ENCODE measurements at places on chromosomes 11 and 22. TPM values are rescaled to one million over a fixed set of nuclear protein-coding genes. Genes with fewer than 3 reads are reported as not detected.
A peak's percentile ranks its signal among the peaks of the same experiment; 100 is the strongest.

DNA sequence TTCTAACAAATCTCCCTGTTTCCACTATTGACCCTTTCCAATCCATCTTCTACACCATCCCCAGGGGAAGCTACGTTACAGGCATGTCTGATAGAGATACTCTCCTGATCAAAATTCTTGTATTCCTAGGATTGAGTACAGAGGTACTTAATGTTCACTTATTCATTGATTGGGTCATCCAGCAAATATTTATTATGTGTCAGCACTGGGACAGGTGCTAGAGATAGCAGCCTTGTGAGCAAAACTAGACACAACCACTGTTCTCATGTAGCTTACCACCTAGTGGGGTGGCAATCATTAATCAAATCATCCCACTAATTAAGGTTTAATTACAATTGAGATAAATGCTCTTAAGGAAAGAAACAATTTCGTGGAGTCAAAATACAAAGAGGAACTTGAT is 9.4 kb upstream of the RTCB start:
- no peak overlapping the region for H3K4me3 ChIP-seq
- no peak for DNase-seq

- H3K4me3 ChIP-seq: no peak overlapping the region
- H3K27ac ChIP-seq: no peak overlapping the region
- DNase-seq: no peak
- no peaks in the 10 kb centered on the region for H3K27me3 ChIP-seq
- no peaks in the 10 kb centered on the region for H3K36me3 ChIP-seq
Observed at GRCh38 chr11:56632329-56632728, 9.9 kb downstream of the OR5AP2 start.

DNA sequence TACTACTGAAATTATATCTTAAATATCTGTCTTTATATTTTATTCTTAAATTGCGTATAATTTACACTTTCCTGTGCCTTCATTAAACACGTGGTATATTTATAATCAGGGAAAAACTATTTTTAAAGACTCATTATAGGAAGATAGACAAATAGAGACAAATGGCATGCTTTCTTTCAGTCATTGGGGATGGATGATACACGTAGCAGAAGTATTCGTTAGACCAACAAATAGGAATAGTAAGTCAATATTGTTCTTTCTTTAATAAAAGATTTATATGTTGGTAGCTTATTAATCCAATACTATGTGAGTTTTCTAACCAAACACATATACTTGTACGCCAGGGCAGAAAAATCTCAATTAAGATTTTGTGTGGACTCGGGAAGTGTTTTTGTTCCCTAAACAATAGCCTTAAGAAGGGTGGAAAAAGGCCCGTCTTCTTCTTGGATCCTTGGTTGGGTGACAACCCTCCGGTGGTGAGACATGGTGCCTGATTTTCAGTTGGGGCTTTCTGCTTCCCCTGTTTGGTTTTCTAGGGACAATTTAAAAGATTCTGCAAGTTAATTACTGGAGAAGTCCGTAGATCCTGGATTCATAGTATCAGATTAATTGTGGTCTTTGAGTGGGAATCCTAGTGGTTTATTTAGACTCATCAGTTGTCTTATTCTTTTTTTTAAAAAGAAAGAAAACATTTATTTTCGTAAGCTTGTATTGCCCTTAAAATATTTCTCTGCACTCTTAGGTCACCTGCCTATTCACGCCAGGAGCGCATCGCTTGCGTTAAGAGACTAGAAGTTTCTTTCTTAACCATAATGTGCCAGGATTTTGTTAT is 83.5 kb upstream of the WNT7B start:
- H3K4me3 ChIP-seq: peak overlapping the region; percentile 25
- no peak for DNase-seq
- H3K4me1 ChIP-seq: peaks cover 100% of the 10 kb centered on the region
- no peaks in the 10 kb centered on the region for H3K36me3 ChIP-seq
- no peaks in the 10 kb centered on the region for H3K27me3 ChIP-seq

The RAC2 gene
- 21.9 TPM for total RNA-seq

DNA sequence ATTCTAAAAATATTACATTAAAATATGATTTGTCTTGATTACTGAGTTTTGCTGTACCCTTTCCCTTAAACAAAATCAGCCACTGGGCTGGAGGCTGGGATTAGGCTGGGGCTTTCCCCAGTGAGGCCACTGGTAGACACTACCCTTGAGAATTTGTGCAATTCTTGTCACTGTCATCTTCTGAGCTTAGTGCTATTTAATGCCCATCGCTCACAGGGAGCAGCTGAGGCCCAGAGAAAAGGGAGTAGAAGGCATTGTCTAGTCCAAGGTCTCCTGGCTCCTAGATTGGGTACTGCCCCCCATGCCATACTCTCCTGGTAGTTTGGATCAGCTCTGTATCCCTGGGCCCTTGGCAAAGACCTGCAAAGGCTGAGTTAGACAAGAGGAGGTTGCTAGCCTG is 6.7 kb downstream of the CHRM1 start:
- no peak for DNase-seq
- no peaks in the 10 kb centered on the region for H3K36me3 ChIP-seq
- no peaks in the 10 kb centered on the region for H3K27me3 ChIP-seq

- no peak for DNase-seq
- no peaks in the 10 kb centered on the region for H3K4me1 ChIP-seq
- no peak overlapping the region for H3K27ac ChIP-seq
- no peak overlapping the region for H3K4me3 ChIP-seq
Observed at GRCh38 chr22:39722501-39722900, 151.9 kb downstream of the CACNA1I start.

DNA sequence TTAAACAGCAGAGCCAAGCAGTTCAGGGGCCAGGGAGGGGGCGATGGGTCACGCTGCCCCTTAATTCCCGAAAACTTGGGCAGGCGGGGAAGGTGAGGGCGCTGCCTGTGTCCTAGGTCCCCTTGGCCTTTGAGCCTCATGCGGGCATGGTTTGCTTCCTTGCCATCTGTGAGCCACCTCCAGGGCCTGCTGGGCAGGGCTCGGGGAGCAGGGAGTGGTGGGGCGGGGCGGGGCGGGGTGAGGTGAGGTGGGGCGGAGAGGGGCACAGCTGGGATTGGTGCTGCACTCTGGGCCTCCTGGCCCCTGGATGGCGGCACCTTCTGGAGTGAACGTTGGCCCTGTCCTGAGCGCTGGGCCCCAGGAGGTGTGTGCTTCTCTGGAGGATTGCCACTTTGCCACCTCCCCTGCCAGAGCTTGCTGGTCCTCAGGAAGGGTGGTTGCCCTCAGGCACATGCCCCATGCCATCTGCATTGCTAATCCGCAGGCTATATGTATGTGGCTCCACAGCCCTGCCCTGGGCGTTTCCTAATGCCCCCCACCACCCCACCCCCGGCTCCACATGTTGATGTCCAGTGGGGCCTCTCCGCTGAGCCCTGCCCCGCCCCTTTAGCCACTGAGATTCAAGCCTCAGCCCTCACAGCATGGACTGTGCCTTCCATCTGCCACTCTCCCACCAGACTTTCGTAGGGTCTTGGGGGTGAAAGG is 352.5 kb downstream of the TBC1D22A start:
- H3K36me3 ChIP-seq: peaks cover 15% of the 10 kb centered on the region
- H3K4me1 ChIP-seq: no peaks in the 10 kb centered on the region
- no peak overlapping the region for H3K4me3 ChIP-seq
- DNase-seq: no peak

DNA sequence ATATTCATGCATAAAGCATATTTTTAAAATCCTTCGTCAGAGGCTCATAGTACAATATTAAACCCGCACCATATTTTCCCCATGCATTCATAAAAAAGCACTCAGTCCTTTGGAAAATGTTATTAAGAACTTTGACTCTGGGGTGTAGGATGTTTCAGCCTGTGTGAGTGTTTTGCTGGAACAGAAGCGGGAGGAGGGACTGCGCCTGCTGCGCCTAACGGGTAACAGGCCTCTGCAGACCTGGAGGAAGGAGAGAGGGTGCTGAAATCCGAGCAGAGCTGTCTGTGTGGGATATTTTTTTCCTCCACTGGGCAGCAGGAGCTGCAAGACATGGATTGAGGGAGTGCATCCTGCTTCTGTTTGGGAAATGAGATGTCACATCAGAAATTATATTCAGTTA is 483.0 kb downstream of the BRD1 start:
- H3K4me1 ChIP-seq: no peaks in the 10 kb centered on the region
- H3K36me3 ChIP-seq: no peaks in the 10 kb centered on the region
- no peaks in the 10 kb centered on the region for H3K27me3 ChIP-seq
- H3K4me3 ChIP-seq: no peak overlapping the region
- no peak overlapping the region for H3K27ac ChIP-seq

DNA sequence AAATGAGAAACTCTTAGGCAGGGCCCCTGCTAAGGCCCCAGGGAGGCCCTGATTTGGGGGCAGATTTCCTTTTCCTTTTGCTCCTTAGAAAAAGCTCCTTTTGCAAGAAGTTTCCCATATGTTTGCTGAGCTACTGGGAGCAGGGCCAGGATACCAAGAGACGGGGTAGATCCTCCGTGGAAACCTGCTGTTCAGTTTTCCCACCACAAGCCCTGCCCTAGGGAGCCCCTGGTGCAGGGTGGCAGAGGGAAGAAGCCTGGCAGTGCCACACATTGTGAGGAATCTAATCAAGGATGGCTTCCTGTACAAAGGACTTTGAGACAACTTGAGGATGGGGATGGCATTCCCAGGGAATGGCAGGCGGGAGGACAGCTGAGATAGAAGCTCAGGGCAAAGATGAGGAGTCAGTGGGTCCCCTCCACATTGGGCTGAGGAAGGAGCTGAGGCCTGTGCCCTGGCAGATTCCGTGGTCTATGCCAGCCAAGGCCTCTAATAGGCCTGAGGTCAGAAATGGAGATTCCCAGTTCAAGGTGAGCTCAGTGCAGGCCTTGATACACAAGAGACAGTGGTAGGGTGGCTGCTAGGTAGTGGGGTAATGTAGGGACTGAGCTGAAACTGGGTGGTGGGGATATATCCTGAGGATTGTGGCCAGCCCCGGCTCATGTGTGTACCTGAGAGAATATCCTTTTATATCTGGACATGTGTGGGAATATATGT is 15.0 kb downstream of the TUB start:
- H3K36me3 ChIP-seq: peaks cover 53% of the 10 kb centered on the region
- DNase-seq: no peak
- H3K27me3 ChIP-seq: no peaks in the 10 kb centered on the region
- H3K4me1 ChIP-seq: peaks cover 12% of the 10 kb centered on the region
- no peak overlapping the region for H3K27ac ChIP-seq
- no peak overlapping the region for H3K4me3 ChIP-seq

DNA sequence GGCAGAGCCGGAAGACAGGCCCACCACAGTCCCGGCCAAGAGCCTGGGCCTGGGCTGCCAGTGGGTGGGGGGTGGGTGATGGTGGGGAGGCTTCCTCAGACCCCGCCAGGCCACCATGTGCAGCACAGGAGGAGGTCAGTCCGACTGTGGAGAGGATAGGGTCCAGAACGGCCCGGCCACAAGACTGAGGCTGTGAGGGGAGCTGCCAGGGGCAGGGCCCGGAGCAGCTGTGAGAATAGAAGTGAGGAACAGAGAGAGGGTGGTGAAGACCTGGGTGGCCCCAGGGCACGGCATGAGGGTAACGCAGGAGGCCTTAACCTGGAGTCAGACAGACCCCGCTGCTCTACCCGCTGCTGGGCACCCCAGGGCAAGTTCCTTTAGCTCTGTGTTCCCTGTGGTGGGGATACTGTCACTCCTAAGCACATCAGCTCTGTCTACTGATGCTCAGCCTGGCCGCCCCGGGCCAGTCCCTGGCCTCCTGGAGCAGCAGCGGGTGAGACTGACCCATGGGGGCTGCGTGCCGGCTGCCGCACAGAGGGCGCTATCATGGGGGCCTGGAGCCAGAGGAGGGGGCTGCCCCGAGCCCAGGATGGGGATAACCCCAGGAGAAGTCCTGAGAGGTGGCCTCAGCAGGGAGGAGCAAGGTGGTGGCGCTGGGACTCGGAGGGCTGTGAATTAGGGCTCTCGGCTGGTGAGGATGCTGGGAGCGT is 1.7 kb downstream of the FERMT3 start:
- no peak for DNase-seq
- peak overlapping the region; percentile 76 for H3K27ac ChIP-seq
- H3K4me1 ChIP-seq: peaks cover 29% of the 10 kb centered on the region
- peak overlapping the region; percentile 56 for H3K4me3 ChIP-seq
- H3K27me3 ChIP-seq: no peaks in the 10 kb centered on the region

DNA sequence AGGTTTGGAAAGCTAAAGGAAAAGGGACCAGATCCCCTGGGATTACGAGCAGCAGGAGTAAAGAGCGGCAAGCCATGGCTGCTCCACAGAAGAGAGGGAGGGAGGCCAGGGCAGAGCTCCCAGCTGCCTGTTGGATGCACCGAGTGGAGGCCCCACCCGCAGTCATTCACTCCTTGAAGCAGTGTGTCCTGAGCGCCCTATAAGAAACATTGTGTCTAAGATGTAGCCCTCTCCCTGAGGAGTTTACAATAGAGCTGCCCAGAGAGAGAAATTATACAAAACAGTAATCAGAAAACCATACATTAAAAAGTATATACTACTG is 54.7 kb upstream of the CSNK2A3 start:
- no peaks in the 10 kb centered on the region for H3K27me3 ChIP-seq
- H3K4me1 ChIP-seq: peaks cover 65% of the 10 kb centered on the region
- no peaks in the 10 kb centered on the region for H3K36me3 ChIP-seq

The KIAA0930 gene
- total RNA-seq: 67.1 TPM

GRCh38 chr11:662689-663274 is 25.7 kb downstream of the DRD4 start:
- H3K4me3 ChIP-seq: no peak overlapping the region
- peaks cover 45% of the 10 kb centered on the region for H3K36me3 ChIP-seq
- DNase-seq: no peak
- no peaks in the 10 kb centered on the region for H3K27me3 ChIP-seq

The APOL4 gene
- total RNA-seq: 1.5 TPM

- no peak for DNase-seq
- no peaks in the 10 kb centered on the region for H3K27me3 ChIP-seq
- H3K4me1 ChIP-seq: no peaks in the 10 kb centered on the region
Observed at GRCh38 chr11:106695506-106695905, 322.8 kb downstream of the GUCY1A2 start.

GRCh38 chr11:14725150-14725549 is 81.5 kb downstream of the PDE3B start:
- no peak for DNase-seq
- peaks cover 18% of the 10 kb centered on the region for H3K4me1 ChIP-seq
- no peaks in the 10 kb centered on the region for H3K27me3 ChIP-seq
- no peak overlapping the region for H3K27ac ChIP-seq

- H3K4me1 ChIP-seq: no peaks in the 10 kb centered on the region
- H3K27ac ChIP-seq: no peak overlapping the region
- no peak overlapping the region for H3K4me3 ChIP-seq
- DNase-seq: no peak
- peaks cover 32% of the 10 kb centered on the region for H3K36me3 ChIP-seq
Observed at GRCh38 chr11:66868726-66869566, 12.1 kb downstream of the LRFN4 start.
